Stimulated activated CD8-positive, alpha-beta memory T cell treated with anti-CD3 and anti-CD28 coated beads, Interleukin-4, amount 100 ng/mL, for 1 hour (primary cell): ENCODE measurements at places on chromosomes 11 and 22.

GRCh38 chr22:37880668-37881440 lies 25.2 kb upstream of the MICALL1 start:
- DNase-seq = no peak

- no peak for DNase-seq
Observed at GRCh38 chr22:33666279-33666960, 253.9 kb downstream of the LARGE1 start.

DNA sequence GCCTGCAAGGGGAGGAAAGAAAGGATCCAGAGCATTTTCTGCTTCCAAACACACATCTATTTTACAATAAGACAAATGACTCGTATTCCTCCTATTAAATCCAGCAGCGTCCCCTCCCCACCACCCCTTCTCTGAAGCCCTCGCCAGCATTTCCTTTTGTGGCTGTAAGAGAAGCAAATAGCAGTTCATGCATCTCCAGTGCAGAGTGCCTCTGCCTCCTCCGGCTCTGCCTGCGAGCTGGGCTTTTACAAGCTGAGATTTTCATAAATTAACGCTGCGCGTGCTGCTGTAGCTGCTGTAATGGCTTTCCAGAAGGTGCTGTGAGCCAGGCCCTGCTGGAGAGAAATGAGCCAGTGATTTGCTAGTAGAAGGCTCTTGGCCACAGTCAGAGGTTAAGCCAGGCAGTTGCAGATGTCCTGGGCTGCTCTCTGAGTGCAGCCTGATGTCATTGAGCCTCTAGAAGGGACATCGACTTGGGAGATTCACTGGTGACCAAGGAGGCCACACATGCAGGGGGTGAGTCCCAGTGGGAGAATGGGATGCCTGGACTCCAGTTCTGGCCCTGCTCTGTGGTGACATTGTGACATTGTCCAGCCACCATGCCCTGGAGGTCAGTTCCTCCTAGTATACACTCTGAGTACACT lies 134.5 kb upstream of the NAV2 start:
- no peak for DNase-seq

DNA sequence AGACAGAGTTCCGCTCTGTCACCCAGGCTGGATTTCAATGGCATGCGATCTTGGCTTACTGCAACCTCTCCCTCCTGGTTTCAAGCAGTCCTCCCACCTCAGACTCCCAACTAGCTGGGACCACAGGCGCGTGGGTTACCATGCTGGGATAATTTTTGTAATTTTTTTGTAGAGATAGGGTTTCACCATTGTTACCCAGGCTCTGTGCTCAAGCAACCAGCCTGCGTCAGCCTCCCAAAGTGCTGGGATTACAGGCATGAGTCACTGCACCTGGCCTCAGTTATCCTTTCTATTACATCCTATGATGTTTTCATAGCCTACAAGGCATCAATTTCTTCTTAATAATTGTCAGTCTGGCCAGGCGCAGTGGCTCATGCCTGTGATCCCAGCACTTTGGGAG lies 36.5 kb downstream of the LRRC74B start:
- no peak for DNase-seq

DNA sequence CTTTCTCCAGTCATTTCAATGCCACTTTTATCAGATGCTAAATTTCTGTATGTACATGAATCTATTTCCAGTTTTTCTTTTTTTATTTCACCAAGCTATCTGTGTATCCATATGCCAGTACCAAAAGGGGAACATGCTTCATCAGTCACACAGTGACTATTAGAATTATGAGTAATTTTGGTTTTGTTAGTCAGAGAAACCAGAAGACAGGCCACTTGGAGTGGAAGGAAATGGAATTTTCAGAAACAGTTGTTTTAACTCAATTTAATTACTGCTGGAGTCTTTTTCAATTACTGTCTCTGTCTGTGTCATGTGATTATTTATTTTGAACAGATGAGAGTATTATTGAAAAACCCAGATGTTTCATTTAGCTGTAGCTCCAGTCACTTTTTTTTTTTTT lies 84.6 kb upstream of the ANO3 start:
- no peak for DNase-seq

DNA sequence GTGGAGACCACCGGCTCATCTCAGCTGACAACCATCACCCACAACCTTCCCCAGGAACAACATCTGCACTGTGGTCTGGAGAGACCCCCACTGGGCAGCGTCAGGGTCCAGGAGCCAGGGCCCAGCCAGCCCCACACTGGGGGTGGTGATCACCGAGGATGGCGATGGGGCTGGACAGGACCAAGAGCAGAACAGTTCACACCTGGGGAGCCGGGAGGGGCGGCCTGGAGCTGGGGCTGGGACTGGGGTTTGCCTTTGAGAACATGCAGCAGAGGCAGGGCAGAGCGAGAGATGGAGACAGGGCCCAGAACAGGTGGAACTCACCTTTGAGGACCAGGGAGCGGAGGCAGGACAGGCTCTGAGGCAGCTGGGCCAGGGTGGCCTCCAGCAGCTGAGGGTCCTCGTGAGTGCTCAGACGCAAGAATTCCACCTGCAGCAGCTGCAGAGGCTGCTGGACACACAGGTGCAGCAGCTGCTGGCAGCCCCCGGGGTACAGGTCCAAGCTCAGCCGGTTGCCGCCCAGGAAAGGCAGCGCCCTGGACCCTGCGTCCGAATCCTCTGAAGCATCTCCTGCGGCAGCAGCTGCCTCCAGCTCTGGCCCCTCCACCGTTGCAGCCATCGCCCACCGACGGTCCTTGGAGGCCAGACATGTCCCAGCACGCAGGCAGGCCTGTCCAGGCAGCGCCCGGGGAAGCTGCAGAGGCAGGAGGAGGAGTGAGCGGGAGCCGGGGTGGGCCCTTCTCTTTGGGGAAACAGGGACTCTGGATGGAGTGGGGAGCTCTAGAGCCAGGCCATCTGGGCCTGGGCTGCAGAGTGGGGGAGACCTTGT lies 1.0 kb downstream of the PIDD1 start:
- DNase-seq = no peak

GRCh38 chr22:26570115-26570514 lies 19.8 kb downstream of the TPST2 start:
- DNase-seq = no peak

DNA sequence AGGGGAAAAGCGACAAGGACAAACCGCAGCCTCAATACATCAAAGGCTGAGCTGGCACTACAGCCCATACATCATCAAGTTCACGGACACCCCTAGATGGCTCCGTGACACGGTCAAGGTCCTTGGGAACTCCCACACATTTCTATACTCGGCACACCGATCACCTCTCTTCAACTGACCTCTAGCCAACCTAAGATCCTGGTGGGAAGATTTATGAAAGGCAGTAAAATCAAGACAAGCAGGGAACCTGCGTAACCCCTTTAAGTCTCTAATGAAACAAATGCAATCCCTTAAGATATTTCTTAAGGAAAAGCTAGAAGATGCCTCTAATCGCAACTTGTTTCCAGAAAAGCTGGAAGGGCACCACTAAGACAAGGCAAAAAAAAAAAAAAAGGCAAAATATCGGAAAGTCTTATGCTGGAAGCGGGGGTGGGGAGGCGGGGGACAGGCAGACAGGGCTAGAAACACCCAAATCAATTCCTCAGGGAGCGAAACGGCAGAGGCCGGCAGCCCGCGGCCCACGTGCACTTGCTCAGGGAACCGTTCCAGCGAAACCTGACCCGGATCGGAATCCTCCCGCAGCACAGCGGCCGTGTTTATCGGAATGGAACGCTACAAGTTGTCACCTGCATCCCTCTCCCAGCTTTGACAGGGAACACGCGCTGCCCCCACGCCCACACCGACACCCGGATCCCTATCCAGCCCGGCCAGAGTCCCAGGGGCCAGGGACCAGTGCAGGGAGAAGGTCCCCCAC lies 1.4 kb downstream of the ARHGAP20 start:
- DNase-seq = no peak

GRCh38 chr11:94857337-94857736 lies 89.2 kb downstream of the AMOTL1 start:
- no peak for DNase-seq

DNA sequence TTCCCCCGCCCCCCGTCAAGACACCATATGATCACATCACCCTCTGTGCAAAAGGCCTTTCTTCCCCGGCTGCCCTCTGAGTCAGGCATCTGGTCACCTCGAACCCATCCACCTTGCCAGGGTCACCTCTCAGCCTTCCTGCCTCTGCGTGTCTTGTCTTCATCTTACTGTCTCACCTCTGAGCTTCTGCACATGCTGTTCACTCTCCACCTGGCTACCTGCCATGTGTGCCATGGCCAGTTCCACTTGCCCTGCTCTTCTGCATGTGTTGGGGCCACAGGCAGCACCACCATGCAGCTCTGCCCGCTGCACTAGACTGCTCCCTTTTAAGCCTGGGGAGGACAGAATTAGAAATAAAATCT lies 9.8 kb downstream of the ZNF74 start:
- no peak for DNase-seq

DNA sequence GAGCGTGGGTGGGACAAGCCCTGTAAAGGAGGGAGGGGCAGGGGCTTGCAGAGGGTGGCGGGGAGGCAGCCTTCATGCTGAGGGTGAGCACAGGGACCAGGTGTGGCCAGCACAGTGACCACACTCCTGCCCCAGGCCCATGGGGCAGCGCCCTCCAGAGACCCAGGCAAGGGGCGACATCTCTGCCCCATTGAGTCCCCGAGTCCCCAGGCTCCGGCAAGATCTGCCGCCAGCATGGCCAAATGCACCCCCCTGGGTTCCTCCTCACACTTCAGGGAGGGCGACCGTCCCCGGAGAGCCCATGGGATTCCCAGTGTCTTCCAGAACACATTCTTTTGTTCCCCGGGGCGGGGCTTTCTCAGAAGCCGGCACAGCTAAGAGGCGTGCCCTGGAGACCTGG lies 362.5 kb downstream of the TBC1D22A start:
- DNase-seq = no peak

DNA sequence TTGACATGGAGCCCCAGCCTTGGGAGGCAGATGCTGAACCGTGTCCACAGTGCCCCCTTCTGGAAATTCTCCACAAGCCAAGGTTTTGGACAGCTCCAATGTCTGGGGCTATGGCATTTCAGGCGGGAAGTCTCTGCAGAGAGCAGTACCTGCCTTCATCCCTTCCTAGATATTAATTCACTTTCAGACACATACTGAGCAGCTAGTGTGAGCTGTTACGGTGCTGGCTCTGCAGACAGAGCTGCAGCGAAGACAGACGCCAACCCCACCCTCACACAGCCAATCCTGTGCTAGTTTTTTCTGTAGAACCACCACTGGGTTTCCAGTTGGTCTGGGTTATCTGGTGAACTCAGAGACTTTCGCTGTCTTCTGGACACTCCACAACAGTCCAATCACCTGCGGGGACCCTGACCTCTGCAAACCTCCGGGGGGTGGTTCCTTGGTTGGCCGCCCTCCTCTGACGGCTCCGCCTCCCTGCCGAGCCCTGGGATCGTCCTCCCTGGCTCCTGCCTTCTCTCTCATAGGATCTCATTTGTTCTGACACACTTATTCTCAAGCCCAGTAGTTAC lies 9.1 kb downstream of the LMF2 start:
- no peak for DNase-seq

GRCh38 chr11:32426819-32427615 lies 8.3 kb downstream of the WT1 start:
- no peak for DNase-seq

DNA sequence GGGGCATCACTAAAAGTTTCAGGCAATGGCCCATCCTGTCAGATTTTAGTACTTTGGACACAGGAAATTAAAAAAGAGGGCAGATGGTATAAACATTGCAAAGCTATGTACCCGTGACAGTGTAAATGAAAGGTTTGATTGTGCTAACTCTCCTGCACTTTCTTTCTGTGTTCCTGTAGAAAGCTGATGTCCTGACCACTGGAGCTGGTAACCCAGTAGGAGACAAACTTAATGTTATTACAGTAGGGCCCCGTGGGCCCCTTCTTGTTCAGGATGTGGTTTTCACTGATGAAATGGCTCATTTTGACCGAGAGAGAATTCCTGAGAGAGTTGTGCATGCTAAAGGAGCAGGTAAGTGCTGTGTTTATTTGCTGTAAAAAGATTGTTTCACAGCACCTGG lies 10.3 kb downstream of the CAT start:
- no peak for DNase-seq

- DNase-seq = no peak
Observed at GRCh38 chr22:46580940-46581537, 39.1 kb upstream of the GRAMD4 start.

DNA sequence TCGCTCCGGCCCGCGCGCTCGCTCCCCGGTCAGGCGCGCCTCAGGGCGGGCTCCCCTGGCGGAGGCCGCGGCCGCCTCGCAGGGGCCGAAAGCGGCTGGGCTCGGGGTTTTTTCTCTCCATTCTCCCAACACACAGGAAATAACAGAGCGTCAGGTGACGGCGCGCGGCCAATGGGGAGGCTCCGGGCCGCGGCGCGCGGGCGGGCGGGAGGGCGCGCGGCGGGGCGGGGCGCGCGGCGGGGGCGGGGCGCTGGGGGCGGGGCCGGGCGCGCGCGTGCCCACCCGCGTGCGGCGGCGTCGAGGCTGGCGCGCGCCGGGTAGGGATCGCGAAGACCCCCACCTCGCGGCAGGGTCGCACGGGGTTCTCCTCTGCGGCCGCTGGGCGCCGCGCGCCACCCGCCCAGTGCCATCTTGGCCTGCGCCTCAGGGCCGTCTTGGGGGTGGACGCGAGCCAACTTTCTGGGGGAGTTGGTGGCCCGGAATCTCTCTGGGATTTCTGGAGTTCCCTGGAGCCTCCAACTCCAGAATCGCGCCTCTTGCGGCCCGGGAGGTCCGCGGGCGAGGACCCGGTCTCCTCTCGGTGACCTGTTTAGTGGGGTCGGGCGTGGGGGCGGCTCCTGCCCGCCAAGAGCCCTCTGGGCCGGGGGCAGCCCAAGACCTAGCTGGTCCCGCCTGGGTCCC lies at the start of gene TCF20:
TCF20 (minus strand) TSS at position 144 of the 681 bp plus-strand sequence. CDS start 55,348 bp downstream, outside the sequence.
- DNase-seq = peak; percentile 63

GRCh38 chr11:64003807-64004589 lies 17.8 kb downstream of the OTUB1 start:
- no peak for DNase-seq

DNA sequence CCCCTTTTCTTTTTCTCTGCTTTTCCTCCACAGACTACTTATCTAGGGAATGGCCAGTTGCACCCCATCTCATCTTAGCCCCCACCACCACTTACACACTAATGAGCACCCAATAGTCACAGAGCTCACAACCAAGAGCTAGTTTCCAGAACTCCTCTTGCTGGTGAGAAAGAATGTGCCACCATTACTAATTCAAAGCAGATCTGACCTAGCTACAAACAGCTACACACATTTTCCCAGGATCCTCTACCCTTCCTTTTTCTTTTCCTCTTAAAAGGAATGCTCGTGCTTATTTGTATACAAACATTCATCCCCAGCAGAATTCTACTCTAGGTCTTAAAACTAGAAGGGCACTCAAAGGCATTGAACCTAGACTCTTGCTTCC lies 136.8 kb downstream of the CD44 start:
- DNase-seq = no peak
